SW 1271 (cell line): ENCODE measurements at places on chromosomes 1 and 21.

GRCh38 chr1:79128722-79129121 is 122.2 kb upstream of the ADGRL4 start:
- DNase-seq = peak; percentile 23

DNA sequence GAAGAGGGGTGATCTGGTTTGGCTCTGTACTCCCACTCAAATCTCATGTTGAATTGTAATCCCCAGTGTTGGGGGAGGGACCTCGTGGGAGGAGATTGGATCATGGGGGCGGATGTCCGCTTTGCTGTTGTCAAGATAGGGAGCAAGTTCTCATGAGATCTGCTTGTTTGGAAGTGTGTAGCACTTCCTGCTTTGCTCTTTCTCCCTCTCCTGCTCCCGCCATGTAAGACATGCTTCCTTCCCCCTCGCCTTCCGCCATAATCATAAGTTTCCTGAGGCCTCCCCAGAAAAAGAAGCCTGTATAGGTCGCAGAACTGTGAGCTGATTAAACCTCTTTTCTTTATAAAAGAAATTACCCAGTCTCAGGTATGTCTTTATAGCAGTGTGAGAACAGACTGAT is 27.9 kb downstream of the MYOM3 start:
- DNase-seq = no peak

DNA sequence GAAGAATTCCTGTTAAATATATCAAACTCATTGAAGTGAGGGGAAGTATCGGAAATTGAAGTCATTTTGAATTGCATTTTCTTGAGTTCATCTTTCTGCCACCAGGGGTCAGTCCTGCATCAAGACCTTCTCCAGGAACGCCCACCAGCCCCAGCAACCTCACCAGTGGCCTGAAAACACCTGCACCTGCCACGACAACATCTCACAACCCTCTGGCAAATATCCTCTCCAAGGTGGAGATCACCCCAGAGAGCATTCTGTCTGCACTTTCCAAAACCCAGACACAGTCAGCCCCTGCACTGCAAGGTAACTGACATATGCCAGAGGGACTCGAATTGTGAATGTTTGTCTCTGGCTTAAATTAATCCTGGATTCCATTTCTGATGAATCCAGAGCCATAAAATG is 22.8 kb upstream of the TARS2 start:
- DNase-seq = peak; percentile 27

DNA sequence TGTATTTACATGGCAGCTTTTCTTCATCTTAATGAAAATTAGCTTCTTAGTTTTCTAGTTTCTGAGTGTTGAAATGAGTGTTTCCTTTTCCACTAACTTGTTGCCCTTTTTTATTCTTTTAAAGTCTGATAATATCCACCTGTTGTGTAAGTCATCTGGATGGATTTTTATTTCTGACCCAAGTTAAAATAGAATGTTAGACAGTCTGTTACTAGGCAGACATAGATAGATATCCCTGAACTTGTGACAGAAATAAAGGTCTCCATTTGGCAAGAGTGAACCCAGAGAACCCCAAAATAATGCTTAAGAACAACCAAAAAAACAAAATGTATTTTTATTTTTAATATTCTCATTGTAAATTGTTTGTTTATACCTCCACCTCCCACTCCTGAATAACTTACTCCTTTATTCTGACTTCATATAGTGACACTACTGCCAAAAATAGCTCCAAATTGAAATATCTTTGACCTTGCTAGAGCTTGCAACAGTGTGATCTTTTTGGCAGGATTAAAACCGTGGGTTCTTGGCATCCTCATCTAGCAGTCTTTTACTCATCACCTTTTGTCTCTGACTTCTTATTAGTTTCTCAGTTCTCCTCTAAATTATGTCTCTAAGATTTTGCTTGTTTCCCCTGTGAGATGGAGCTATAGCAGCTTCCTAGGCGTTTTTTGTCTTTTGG is 26.9 kb upstream of the SH3D21 start:
- DNase-seq = no peak

GRCh38 chr1:239225396-239225795 is 161.0 kb upstream of the CHRM3 start:
- DNase-seq = no peak

DNA sequence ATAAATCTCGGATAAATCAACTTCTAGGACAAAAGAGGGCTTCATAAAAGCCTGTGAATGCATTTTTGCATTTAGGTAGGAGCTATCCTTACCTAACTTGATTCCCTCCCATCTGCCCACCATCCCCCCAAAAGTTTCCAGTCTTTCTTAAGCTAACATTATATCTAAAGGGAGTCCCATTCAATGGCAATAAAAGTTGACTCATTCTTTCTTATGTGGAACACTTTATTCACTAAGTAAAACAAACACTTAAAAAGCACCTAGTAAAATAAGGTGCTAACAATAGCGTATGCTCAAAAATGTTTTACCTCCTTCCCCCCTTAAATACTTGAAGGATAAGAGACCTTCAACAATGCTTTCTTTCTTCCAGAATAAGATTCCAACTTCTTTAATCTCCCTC is 83.8 kb downstream of the GON4L start:
- no peak for DNase-seq

DNA sequence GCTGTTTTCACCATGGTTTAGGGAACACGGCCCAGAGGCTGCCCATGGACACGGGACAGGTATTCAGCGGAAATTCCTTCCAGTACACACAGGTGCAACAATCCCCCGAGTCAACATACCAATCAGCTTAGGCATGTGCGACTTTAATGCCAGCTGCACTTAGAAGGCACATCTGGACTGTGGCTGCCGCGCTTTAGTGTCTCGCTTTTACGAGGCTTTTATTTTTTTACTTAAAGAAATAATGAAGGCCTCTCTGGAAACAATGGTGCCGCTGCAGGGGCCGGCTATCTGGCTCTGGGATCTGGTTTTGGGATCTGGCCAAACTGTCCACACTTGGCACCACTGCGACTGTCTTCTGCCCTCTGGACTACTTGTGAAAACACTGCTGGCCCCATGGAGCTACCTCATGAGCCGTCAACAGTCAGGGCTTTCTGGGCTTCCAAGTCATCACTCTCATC is 55.5 kb downstream of the SLC66A1 start:
- DNase-seq = no peak

- DNase-seq = no peak
Measured at GRCh38 chr1:106952776-106953175, 103.7 kb upstream of the PRMT6 start.

DNA sequence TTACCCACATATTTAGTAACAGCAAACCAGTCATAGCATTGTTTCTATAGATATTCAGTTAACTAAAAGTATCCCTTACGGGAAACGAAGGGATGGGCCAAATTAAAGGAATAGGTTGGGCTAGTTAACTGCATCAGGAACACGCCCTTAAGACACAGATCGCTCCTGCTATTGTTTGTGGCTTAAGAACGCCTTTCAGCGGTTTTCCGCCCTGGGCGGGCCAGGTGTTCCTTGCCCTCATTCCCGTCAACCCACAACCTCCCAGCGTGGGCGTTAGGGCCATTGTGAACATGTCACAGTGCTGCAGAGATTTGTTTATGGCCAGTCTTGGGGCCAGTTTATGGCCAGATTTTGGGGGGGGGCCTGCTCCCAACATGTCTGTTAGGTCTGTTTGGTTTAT is 14.7 kb downstream of the TNFRSF18 start:
- DNase-seq = no peak

GRCh38 chr1:30417001-30417700 is 306.2 kb downstream of the MATN1 start:
- DNase-seq = no peak

- no peak for DNase-seq
Measured at GRCh38 chr1:100750005-100750885, 30.7 kb downstream of the VCAM1 start.

DNA sequence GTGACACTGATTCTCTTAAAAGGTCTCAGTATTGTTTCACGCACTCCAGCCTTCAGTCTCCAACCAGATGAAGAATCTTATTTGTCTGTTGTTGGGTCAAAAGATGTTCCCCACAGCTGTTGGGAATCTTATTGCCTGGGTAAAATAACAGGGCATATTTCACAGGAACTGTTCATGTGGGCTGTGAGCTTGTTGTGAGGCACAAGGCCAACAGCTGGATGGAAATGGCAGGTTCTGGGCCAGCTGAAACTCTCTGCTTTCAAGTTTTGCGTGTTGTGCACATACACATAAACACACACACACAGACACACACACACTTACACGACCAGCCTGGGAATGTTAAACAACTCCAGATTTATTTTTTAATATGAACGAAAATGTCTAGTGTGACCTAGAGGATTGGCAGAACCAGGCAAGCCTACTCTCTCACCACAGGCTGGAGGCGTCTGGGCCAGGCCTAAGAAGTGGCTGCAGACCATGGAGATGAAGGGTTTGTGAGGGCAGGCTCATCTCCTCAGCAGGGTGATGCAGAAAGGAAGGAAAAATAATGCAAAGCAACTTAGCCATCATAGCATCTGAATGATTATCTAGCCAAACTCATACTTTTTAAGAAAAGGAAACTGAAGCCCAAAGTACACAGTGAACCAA is 357.0 kb downstream of the TTLL7 start:
- DNase-seq = no peak

DNA sequence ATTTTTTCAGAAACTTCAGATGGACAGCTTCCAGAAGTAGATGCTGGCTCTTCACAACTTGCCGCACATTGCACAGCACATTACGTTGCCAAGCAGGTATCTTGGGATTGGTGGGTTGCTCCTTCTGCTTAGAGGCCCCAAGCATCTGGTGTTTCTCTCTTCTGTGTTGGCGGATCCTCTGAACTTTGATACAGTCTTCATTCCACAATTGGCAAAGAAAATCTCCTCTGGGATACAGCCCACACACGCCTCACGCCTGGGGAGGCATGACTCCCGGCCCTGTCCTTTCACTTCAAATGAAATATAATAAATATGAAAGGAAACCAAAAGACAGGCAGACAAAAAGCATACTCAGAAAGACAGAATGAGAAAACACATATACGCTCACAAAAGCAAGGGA is 72.3 kb upstream of the PPP2R5A start:
- no peak for DNase-seq

DNA sequence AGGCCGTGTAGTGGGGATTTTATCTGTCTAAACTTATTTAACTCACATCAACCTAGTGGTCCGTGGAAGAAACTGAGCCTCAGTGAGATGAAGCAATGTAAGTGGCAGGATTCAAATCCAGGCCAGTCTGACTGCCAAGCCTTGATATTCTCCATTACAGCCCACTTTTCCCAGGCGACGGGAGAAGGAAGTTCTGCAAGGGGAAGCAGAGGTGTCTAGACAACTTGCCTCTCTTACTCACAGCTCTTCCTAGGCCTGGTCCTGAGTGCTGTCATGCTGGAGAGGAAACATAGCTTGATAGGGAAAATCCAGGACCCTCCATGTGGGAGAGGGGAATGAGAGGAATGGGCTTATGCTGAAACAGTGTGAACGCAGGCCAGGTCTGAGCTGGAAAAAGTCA is 9.1 kb downstream of the CTSE start:
- DNase-seq = no peak

DNA sequence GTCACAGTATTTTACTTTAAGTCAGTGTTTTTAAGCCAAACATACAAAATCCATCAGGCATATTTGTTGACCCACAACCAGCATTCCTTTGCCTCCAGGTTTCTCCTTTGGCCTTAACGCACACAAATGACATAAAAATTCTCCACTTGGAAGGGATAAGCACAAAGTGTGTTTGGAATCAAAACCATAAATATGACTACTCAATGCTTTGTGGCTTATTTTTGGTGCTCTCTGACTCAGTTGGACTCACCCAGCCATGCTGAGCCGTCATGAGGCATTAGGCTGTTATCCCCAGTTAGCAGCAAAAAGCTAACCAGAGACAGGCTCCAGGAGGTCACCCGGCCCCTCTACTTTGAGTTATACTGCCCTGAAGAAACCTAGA is 948 bp downstream of the PRUNE1 start:
- DNase-seq = no peak

GRCh38 chr1:83807821-83808220 is 191.1 kb downstream of the TTLL7 start:
- no peak for DNase-seq

DNA sequence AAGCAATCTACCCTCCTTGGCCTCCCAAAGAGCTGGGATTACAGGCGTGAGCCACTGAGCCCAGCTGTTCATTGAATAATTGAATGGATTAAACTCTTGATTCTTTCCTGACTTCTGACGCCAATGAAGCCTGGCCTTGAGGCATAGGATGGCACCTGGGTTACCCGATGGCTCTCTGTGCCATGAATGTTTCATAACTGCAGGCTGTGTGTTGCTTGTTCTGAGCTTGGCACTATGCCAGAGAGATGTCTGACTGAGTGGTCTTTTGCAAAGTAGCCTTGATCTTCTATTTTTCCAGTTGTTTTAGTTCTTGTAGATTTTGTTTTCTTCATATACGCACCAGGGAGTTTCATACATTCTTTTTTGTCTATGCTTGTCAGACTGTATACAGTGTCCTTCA is 38.5 kb upstream of the AK4 start:
- no peak for DNase-seq

- no peak for DNase-seq
Measured at GRCh38 chr21:33514229-33514628, 22.7 kb upstream of the DNAJC28 start.

DNA sequence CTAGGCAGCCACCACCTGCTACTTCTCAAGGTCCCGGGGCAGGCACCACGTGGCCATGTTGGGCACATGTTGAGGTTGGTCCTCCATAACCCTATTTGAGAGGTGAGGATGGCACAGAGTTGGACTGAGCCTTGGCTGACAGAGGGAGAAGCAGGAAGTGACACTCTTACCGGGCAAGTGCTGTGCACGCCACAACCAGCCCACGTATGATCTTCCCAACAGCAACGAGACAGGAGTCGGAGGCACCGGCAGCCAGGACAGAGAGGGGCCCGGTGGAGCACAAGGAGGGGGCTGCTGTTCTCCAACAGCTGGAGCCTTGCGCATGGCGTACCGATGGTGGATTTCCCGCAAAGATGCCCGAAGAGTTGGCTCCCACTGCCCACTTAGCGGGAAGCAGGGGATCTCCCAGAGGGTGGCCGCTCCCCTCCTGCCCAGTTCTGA is 3.4 kb downstream of the CLEC20A start:
- DNase-seq = no peak

- no peak for DNase-seq
Measured at GRCh38 chr1:31152181-31152795, 86.8 kb upstream of the PUM1 start.

DNA sequence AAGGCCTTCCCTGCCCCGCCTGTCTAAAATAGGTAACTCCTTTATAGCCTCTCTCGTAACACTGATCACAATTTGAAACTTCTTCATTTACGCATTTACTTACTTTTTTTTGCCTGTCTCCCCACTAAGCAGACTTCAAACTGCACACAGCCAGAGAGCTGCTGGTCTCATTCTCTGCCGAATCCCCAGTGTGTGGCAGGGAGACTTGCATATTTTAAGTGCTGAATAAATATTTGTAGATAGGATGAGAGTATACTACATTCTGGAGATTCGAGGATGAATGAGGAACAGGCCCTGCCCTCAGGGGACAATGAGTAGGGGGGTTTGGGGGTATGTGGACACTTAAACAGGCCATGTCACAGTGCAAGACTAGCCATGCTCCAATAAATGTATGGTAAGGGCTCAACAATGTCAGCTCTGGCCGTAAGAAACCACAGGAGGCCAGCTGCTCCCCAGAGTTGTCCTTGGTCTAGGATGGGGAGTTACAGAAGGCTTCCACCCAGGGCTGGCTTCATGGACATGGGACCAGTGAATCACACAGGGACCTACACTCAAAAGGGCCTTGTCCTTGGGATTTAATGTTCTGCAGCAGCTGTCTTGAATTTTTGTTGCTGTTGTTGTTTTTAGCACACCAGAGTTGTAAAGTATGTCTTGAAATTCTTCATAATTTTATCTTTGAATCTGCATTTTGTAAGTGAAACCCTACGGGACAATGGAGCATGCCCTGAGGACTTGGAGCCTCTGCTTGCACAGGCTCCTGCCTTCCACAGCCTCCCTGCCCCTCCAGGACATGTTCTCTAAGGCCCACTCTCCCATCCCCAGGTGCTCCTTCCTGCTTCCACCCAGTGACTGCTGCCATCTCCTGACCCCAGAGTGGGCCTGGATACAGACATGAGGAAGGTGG is 8.5 kb downstream of the DIO1 start:
- no peak for DNase-seq
